ENCODE measurements at places on chromosomes 7 and 10. TPM values are rescaled to one million over a fixed set of nuclear protein-coding genes. Genes with fewer than 3 reads are reported as not detected.

GRCh38 chr10:110306452-110306768 is 1.7 kb upstream of the SMNDC1 start:
- H3K27me3 ChIP-seq: no peaks in the 10 kb centered on the region
- peaks cover 33% of the 10 kb centered on the region for H3K4me1 ChIP-seq
- H3K36me3 ChIP-seq: peaks cover 6% of the 10 kb centered on the region

DNA sequence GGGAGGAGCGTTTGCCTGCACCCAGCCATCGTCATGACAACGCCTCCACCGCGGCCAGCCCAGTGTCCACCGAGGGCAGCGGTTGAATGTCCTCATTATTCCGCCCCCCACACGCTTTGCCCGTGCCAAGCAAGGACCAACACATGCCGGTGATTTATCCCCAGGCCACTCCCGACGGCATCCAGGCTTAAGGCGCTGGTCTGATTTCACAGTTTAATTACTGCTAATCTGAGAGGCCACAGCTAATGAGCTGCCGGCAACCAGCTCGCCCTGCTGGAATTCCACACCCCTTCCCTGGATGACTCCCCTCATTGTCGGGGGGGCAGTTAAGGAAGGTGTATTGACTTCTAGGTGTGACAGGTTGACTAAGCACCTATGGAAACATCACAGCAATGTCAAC is 432.3 kb downstream of the DNAJB6 start:
- no peak overlapping the region for H3K4me3 ChIP-seq
- no peak for DNase-seq
- no peak overlapping the region for H3K27ac ChIP-seq
- H3K27me3 ChIP-seq: no peaks in the 10 kb centered on the region
- no peaks in the 10 kb centered on the region for H3K4me1 ChIP-seq

GRCh38 chr10:86149257-86149656 is 217.3 kb downstream of the GRID1 start:
- no peak for DNase-seq
- H3K27me3 ChIP-seq: no peaks in the 10 kb centered on the region
- H3K27ac ChIP-seq: no peak overlapping the region
- H3K4me1 ChIP-seq: no peaks in the 10 kb centered on the region

GRCh38 chr7:15685358-15686294 is 857 bp downstream of the MEOX2 start:
- H3K27ac ChIP-seq: no peak overlapping the region
- no peaks in the 10 kb centered on the region for H3K36me3 ChIP-seq
- peaks cover 44% of the 10 kb centered on the region for H3K27me3 ChIP-seq
- H3K4me3 ChIP-seq: no peak overlapping the region
- H3K4me1 ChIP-seq: no peaks in the 10 kb centered on the region

Gene SPAM1
- polyA plus RNA-seq: not detected
